Stimulated activated CD4-positive, alpha-beta T cell treated with anti-CD3 and anti-CD28 coated beads, Interleukin-1b, Interleukin-23, amount 100 ng/mL, for 24 hours (primary cell): ENCODE measurements at places on chromosomes 5 and 9.

- no peak for DNase-seq
Measured at GRCh38 chr9:73042155-73042554, 89.3 kb upstream of the ALDH1A1 start.

DNA sequence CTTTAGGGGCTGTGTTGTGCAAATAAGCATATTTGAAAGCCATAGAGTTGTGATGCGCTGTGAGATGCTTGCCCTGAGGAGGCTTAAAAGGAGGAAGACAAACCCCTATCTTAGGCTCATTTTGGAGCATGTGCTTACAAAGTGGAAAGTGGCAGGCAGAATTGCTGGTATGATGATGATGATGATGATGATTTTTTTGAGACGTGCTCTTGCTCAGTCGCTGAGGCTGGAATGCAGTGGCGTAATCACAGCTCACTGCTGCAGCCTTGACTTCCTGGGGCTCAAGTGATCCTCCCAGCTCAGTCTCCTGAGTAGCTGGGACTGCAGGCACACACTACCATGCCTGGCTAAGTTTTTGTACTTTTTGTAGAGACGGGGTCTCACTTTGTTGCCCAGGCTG lies 1.7 kb downstream of the CNOT8 start:
- DNase-seq: peak; percentile 4

- no peak for DNase-seq
Measured at GRCh38 chr9:133526721-133527321, 2.1 kb upstream of the MYMK start.

DNA sequence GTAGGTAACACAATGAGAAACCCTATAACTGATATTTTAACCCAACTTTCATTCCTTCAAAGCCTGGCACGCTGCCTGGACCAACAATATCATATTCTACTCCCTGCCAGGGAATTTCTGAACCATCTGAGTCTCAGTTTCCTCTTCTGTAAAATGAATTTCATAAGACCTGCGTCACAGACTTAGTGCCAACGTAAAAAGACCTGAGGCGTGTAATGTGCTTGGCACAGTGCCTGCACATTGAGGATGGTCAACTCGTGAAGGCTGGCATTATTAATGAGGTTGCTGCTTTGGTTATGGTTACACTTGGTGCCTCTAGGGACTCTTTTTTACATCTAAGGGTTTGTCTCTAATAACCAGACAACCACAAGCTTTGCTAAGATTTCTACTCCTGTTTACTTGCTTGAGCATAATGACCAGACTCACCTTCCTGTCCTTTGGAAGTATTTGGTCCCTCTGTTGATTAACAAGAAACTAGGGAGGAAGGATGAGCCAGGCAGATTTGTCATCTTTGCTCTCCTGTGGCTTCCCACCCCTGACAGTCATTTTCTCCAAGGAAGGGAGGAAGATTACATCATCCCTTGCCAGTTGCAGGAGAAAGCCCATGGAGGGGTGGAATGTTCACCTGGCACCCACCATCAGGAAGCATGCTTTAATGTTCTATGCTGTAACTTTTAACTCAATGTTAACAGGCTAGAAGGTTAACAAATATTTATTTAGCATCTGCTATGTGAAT lies 79.0 kb downstream of the PAPPA start:
- no peak for DNase-seq

- no peak for DNase-seq
Measured at GRCh38 chr9:89655056-89655989, 50.5 kb downstream of the GADD45G start.

- no peak for DNase-seq
Measured at GRCh38 chr9:82109626-82110025, 121.1 kb downstream of the SPATA31D1 start.

- DNase-seq: no peak
Measured at GRCh38 chr5:5544094-5544663, 121.7 kb downstream of the ICE1 start.

DNA sequence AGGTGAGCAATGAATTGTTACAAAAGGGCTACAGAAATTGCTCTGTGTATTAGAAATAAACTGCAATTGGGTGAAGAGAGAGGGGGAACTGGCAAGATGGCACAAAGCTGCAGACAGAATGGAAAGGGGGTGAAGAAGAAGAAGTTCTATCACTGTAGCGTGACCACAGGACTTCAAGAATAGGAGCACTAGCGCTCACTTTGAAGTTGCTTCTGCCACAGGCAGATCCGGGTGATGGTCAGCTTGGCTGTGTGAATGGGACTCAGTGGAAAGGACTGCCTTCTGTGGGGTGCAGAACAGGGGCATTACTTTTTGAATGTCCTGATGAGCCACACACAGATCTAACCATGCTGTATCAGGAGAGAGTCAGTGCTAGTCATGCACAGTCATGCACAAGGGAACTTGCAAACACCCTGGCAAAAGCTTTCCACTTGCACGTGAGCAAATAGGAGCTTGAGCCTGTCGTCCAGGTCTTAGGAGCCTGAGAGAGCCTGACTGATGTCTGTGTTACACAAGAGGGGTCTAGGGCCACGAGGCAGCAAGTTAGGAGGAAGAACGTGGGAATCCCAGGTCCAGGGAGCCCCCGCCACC lies 16.3 kb downstream of the IL5 start:
- no peak for DNase-seq

DNA sequence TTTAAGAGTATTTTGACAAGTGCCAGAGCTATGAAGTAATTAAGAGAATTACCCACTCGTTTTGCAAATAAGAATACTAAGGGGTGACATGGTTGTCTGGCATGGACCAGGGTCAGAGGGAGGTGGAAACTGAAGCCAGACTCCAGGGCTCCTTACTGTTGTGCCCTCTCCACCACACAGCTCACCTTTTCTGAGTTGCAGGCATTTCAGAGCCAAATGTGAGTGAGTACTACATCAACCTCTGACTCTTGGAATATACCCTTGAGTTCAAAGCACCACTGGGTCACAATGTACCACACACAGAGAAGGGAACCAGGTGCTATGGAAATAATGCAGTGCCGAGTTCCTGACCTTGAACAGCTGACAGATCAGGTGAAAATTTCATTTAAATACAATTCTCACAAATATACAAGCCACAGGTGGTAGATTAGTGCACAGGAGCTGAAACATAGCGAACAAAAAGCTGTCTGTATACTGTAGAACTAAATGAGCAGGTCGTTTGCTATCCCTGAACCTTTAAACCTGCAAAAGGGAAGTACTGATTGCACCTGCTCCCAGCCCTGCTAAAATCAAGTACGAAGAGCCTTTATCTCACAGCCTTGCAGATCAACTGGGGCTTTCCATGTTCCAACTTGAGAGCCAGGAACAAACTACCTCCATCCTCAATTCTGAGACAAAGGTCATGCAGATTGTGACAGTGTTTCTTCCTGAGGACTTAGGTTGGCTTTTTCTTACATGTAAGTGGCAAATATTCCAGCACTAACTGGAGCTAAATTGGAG lies 57.0 kb downstream of the GOLM1 start:
- no peak for DNase-seq

DNA sequence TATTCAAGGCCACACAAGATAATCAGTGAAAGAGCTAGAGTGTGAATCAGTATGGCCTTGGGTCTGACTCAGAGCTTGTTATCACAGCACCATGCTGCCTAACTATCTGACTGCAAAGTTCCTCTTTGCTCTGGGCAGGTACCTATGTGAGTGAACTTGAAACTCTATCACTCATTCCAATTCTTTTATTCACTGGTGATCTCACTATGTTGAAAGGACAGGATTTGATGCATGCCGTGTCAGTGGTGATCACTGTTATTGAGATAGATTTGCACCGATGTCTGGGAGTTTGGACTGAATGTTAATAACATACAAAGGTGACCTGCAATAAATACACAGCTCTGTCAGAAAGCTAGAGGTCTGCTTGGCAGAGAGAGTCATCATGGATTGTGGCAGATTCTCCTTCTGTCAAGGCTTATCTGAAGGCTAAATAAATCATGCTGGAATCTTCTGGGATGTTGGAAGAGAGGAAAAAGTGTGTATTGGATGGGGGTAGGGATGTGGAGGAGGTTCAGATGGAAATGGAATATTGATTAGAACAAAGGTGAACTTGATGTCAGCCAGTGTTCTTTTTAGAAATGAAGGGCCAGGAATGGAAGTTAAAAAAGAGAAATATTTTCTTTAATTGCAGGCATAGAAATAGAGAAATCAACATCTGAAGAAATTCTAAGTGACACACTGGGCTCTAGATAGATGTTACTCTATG lies 91.8 kb upstream of the TNC start:
- peak; percentile 2 for DNase-seq

GRCh38 chr9:33263131-33264002 lies 1.1 kb downstream of the BAG1 start:
- DNase-seq: no peak

DNA sequence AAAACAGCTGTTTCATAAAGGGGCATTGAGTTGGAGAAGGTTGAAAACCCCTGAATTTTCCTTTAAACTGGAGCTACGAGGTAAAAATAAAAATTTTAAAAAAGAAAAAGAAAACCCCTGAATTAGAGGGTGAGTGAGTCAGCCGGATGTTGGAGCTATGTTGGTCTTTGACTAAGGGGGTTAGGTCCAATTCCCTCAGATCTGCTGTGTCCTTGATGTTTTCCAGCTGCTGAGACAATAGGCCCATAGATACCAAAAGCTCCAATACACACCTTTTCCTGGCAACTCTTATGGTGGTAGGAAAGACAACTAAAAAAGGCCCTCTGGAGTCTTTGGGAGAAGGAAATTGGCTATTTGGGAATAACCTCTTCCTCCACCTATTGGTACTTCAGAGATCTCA lies 79.4 kb upstream of the SAP30L start:
- DNase-seq: no peak
